ENCODE measurements at places on chromosomes 7 and 10. TPM values are rescaled to one million over a fixed set of nuclear protein-coding genes. Genes with fewer than 3 reads are reported as not detected.

DNA sequence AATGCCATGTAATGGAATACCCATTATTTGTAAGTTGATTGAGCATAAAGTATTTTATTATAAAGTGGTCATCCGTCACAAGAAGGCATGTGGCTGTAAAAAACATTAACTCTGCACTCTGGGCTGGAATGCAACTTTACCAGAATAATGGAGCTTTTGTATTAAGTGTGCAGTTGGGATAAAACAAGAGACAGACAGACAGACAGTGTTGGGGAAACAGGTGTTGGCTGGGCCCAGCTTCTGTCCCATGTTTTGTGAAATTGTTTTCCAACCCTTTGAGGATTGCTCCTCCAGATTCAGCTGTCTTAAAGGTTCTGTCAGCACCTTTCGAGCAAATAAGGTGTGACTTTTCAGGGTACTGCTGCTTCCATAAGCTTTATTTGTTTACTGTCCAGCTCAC is 67.9 kb upstream of the NFKB2 start:
- no peak overlapping the region for H3K4me3 ChIP-seq
- peak overlapping the region; percentile 30 for H3K27ac ChIP-seq
- no peaks in the 10 kb centered on the region for H3K27me3 ChIP-seq
- no peak for DNase-seq
- peaks cover 12% of the 10 kb centered on the region for H3K4me1 ChIP-seq
- peaks cover 8% of the 10 kb centered on the region for H3K36me3 ChIP-seq

DNA sequence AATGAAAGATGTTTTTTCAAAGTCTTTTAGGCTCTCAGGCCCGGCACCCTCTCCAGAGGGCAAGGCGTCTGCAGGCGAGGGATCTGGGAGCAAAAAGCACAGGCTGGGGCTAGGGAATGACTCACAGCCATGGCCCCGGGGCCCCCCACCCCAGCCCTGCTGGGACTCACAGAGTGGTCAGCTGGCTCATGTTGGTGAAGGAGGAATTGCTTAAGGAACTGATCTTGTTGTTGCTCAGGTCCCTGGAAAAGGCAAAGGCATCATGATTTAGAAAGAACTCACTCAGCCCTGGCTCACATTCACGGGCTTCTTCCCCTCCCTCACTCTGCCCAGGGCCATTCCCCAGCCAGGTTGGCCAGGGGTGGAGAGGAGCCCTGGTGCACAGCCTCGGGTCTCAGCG is 151.5 kb downstream of the SLIT1 start:
- no peak for DNase-seq
- H3K27me3 ChIP-seq, result peaks cover 47% of the 10 kb centered on the region
- H3K36me3 ChIP-seq, result no peaks in the 10 kb centered on the region
- no peak overlapping the region for H3K27ac ChIP-seq
- peaks cover 12% of the 10 kb centered on the region for H3K4me1 ChIP-seq

DNA sequence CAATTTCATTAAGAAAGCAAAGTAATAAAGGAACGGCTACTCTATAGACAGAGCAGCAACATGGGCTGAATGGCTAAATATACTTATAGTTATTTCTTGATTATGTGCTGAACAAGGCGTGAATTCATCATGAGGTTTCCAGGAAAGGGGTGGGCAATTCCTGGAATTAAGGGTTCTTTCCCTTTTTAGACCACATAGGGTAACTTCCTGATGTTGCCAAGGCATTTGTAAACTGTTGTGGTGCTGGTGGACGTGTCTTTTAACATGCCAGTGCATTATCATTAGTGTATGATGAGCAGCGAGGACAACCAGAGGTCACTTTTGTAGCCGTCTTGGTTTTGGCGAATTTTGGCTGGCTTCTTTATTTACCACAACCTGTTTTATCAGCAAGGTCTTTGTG is 28.5 kb upstream of the ZMYND11 start:
- H3K27ac ChIP-seq, result no peak overlapping the region
- no peak for DNase-seq
- no peaks in the 10 kb centered on the region for H3K27me3 ChIP-seq
- H3K36me3 ChIP-seq, result no peaks in the 10 kb centered on the region
- no peak overlapping the region for H3K4me3 ChIP-seq

- H3K4me1 ChIP-seq, result peaks cover 16% of the 10 kb centered on the region
- DNase-seq, result no peak
- peaks cover 26% of the 10 kb centered on the region for H3K27me3 ChIP-seq
- H3K27ac ChIP-seq, result no peak overlapping the region
- H3K4me3 ChIP-seq, result no peak overlapping the region
Observed at GRCh38 chr10:11173042-11173441, 155.4 kb downstream of the CELF2 start.

GRCh38 chr7:55527307-55527706 is 45.0 kb downstream of the VOPP1 start:
- H3K27ac ChIP-seq, result no peak overlapping the region
- DNase-seq, result no peak
- H3K4me3 ChIP-seq, result no peak overlapping the region
- peaks cover 10% of the 10 kb centered on the region for H3K4me1 ChIP-seq

DNA sequence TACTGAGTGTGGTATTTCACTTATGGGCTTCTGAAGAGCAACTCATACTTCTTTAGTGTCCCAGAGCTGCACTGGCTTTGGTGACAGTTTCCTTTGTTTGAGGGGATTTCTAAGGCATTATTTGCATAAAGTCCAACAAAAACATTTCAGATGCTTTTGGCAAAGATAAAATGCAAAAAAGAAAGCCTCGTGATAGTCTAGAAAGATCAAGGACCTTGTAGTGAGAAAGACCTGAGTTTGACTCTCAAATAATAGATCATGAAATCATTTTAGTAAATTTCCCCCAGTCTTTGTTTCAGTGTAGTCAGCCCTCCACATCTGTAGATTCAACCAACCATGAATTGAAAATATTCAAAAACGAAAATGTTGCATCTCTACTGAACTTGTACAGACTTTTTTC is 107.4 kb downstream of the EEPD1 start:
- no peaks in the 10 kb centered on the region for H3K27me3 ChIP-seq
- no peak overlapping the region for H3K4me3 ChIP-seq
- H3K27ac ChIP-seq, result peak overlapping the region; percentile 47
- peaks cover 15% of the 10 kb centered on the region for H3K36me3 ChIP-seq
- peaks cover 63% of the 10 kb centered on the region for H3K4me1 ChIP-seq
- no peak for DNase-seq

- peaks cover 69% of the 10 kb centered on the region for H3K27me3 ChIP-seq
- H3K27ac ChIP-seq, result no peak overlapping the region
- no peak overlapping the region for H3K4me3 ChIP-seq
- no peak for DNase-seq
- H3K4me1 ChIP-seq, result no peaks in the 10 kb centered on the region
- H3K36me3 ChIP-seq, result no peaks in the 10 kb centered on the region
Observed at GRCh38 chr10:43261578-43262396, 5.1 kb downstream of the RASGEF1A start.

- no peak for DNase-seq
- peaks cover 16% of the 10 kb centered on the region for H3K4me1 ChIP-seq
- H3K4me3 ChIP-seq, result no peak overlapping the region
- no peaks in the 10 kb centered on the region for H3K27me3 ChIP-seq
Observed at GRCh38 chr10:35172574-35172973, 45.9 kb downstream of the CREM start.

DNA sequence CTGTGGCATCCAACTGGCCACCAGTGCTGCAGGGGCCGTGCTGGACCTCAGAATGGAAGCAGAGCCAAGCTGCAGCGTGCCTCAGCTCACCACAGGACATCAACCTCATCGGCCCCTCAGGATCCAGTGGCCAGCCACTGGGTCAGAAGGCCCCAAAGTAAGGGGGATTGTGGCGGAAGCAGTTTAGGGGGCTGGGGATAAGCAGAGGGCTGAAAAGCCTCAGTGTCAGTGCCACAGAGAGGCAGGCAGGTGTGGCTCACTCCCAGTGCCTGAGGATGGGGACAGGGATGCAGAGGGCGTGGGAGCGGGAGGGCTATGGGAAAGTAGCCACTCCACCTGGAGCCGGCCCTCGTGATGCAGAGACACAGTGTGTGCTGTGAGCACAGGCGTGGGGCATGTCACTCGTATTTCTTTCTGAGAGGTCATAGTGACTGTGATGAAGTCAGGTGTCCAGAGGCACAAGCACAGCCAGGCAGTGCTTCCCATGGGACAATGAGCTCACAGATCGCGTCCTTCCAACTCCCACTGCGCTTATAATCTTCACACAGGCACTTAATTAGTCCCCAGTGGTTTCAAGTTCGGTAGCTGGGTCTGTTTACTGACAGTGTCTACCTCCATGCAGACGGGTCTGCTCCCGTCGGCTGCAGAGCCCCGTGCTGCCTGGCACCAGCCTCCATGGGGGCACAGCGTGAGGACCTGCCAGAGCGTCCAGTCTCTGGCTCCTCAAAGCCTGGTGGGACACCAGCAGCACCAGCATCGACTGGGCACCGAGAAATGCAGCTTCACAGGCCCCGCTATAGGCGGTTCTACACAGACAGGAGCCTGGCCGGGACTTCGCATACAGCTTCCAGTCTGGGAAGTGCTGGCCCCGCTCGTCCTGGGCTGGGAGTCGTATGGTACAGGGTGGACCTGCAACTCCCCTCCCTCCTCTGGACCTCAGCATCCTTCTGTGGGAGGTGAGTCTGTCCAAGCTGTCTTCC is 42.9 kb upstream of the CNPY1 start:
- no peak overlapping the region for H3K4me3 ChIP-seq
- H3K4me1 ChIP-seq, result peaks cover 8% of the 10 kb centered on the region
- no peak for DNase-seq
- no peaks in the 10 kb centered on the region for H3K36me3 ChIP-seq
- no peak overlapping the region for H3K27ac ChIP-seq

GRCh38 chr7:55366461-55367070 is 1.4 kb downstream of the LANCL2 start:
- H3K4me1 ChIP-seq, result peaks cover 35% of the 10 kb centered on the region
- no peaks in the 10 kb centered on the region for H3K36me3 ChIP-seq
- peaks cover 1% of the 10 kb centered on the region for H3K27me3 ChIP-seq
- peak overlapping the region; percentile 90 for H3K4me3 ChIP-seq
- DNase-seq, result no peak

- peaks cover 33% of the 10 kb centered on the region for H3K4me1 ChIP-seq
- H3K27ac ChIP-seq, result peak overlapping the region; percentile 92
- H3K4me3 ChIP-seq, result peak overlapping the region; percentile 91
- no peak for DNase-seq
- no peaks in the 10 kb centered on the region for H3K27me3 ChIP-seq
Observed at GRCh38 chr10:104253606-104254410, 884 bp upstream of the GSTO1 start.

GRCh38 chr7:27198138-27198841 is 1.6 kb downstream of the HOXA13 start:
- H3K27me3 ChIP-seq, result peaks cover 90% of the 10 kb centered on the region
- H3K27ac ChIP-seq, result peak overlapping the region; percentile 11
- no peak for DNase-seq
- peak overlapping the region; percentile 81 for H3K4me3 ChIP-seq
- H3K36me3 ChIP-seq, result no peaks in the 10 kb centered on the region

DNA sequence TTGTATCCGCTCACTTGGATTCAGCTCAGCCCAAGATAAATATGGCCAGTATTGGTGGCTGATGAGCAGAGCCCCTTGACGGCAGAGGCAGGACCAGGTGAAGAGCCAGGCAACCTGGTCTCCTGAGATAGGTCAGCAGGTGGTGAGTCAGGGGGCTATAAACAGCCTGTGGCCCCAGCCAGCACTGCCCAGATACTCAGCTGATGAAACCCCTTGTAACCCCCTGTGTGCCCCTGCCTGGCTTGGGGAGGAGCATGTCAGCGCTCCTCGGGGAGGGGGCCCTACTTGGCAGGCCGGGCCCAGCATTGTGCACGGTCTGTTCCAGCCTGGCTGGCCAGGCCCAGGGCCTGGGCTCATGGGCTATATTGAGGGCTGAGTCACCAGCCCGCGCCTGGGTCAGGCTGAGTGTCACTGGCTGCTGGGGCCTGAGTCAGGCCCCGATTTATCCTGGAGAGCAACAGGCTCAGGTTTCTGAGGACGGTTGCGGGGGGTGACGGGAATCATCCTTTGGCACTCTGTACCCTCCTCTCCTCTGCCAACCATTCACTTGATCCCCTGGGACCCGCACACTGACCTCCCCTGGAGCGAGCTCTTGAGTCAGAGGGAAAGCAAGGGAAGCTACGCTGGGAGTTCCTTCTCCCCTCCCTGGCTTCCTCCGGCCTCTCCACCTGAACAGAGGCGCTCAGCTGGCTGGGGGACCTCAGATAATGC is 2.8 kb upstream of the FLNC start:
- peaks cover 40% of the 10 kb centered on the region for H3K4me1 ChIP-seq
- no peaks in the 10 kb centered on the region for H3K36me3 ChIP-seq
- H3K27me3 ChIP-seq, result peaks cover 8% of the 10 kb centered on the region

DNA sequence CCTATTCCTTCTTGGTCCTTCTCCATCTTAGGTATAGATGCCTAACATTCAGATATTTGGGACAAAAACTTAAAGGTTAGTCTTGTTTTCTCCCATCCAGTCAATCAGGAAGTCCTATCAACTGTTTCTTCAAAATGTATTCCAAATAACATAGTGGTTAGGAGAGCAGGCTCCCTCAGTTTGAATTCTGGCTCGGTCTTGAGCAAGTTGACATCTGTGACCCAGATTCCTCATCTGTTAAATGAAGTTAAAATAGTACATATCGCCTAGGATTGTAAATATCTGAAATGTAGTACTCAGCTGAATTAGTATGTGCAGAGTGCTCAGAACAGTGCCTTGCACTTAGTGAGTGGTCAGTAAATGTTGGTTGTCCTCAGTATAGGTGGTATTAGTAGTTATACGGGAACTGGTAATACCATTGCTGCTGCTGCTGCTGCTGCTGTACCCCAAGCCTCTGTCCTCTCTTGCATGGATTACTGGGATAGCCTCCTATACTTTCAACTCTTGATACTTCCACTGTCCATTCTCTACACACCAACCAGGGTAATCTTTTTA is 58.6 kb downstream of the RALA start:
- no peak overlapping the region for H3K4me3 ChIP-seq
- peaks cover 25% of the 10 kb centered on the region for H3K4me1 ChIP-seq
- H3K36me3 ChIP-seq, result peaks cover 3% of the 10 kb centered on the region

GRCh38 chr7:107966711-107967110 is 36.2 kb downstream of the LAMB1 start:
- H3K4me3 ChIP-seq, result no peak overlapping the region
- peaks cover 12% of the 10 kb centered on the region for H3K4me1 ChIP-seq
- H3K36me3 ChIP-seq, result peaks cover 46% of the 10 kb centered on the region

The NKX2-3 gene
- total RNA-seq, result not detected

The TFR2 gene
- 0.38 TPM for total RNA-seq

The GIMAP5 gene
- total RNA-seq, result not detected

The PRPS1L1 gene
- total RNA-seq, result not detected

The INHBA gene
- 51.4 TPM for total RNA-seq

The SCART1 gene
- total RNA-seq, result 4.7 TPM

The CACNB2 gene
- total RNA-seq, result 13.0 TPM

The WDFY4 gene
- total RNA-seq, result 2.6 TPM

The SPOCK2 gene
- 28.5 TPM for total RNA-seq

The VWC2 gene
- total RNA-seq, result 0.29 TPM

The RASA4B gene
- 6.5 TPM for total RNA-seq

The SMKR1 gene
- 2.5 TPM for total RNA-seq

The MUC12 gene
- total RNA-seq, result 1.1 TPM

Data from mesothelial cell of epicardium (in vitro differentiated cells).